ENCODE measurements at places on chromosomes 3 and 15.
A peak's percentile ranks its signal among the peaks of the same experiment; 100 is the strongest.

DNA sequence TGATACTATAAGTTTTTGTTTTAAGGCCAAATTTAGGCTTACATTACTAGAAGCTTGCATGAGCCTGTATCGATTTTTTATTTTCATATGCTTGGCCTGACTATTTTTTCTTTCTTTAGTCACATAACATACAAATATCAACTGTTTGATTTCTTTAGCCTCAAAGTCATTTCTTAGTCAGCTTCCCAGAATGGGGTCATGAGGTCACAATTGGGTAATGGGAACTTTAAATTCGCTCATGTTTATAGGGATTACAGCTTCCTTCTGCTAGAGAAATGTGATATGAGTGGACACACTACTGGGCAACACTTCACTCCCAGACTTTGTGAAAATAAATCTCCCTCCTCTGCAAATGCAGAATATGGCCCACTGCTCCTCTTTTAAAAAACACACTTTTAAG is 9.1 kb upstream of the TIPARP start:
- H3K4me3 ChIP-seq, result no peak overlapping the region
- H3K4me1 ChIP-seq, result peaks cover 55% of the 10 kb centered on the region
- H3K27ac ChIP-seq, result peak overlapping the region; percentile 97
- H3K36me3 ChIP-seq, result no peaks in the 10 kb centered on the region
- no peak for DNase-seq

- H3K27me3 ChIP-seq, result no peaks in the 10 kb centered on the region
- H3K4me1 ChIP-seq, result no peaks in the 10 kb centered on the region
- H3K36me3 ChIP-seq, result no peaks in the 10 kb centered on the region
- no peak for DNase-seq
Measured at GRCh38 chr15:92197746-92198145, 195.9 kb upstream of the ST8SIA2 start.

- no peaks in the 10 kb centered on the region for H3K27me3 ChIP-seq
- no peak overlapping the region for H3K27ac ChIP-seq
- no peak for DNase-seq
- no peak overlapping the region for H3K4me3 ChIP-seq
- no peaks in the 10 kb centered on the region for H3K4me1 ChIP-seq
- no peaks in the 10 kb centered on the region for H3K36me3 ChIP-seq
Measured at GRCh38 chr3:24351779-24352469, 142.7 kb downstream of the THRB start.

GRCh38 chr15:60255390-60255789 is 142.4 kb downstream of the ANXA2 start:
- no peaks in the 10 kb centered on the region for H3K4me1 ChIP-seq
- no peaks in the 10 kb centered on the region for H3K27me3 ChIP-seq
- H3K27ac ChIP-seq, result no peak overlapping the region
- H3K36me3 ChIP-seq, result no peaks in the 10 kb centered on the region
- H3K4me3 ChIP-seq, result no peak overlapping the region

- no peaks in the 10 kb centered on the region for H3K36me3 ChIP-seq
- H3K27me3 ChIP-seq, result no peaks in the 10 kb centered on the region
- no peak for DNase-seq
- H3K4me1 ChIP-seq, result peaks cover 10% of the 10 kb centered on the region
- no peak overlapping the region for H3K27ac ChIP-seq
- H3K4me3 ChIP-seq, result no peak overlapping the region
Measured at GRCh38 chr3:46748170-46748569, 30.5 kb upstream of the PRSS50 start.

DNA sequence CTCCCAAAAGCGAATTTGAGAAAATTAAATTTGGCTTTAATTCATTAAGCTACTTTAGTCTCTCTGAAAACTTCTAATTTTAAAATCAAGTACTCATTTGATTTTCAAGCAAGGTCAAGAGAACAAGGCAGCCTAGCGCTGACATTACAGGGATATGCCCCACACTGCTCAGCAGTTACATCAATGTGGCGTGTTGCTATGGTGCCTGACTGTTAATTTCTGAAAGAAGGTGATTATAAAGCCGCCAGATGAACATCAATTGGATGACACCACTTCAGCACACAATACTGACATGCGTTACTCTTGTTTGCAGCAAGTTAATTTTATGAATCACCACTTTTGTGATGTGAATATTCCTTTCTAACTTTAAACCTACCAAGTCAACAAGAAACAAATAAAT is 284.4 kb downstream of the FOXP1 start:
- no peaks in the 10 kb centered on the region for H3K36me3 ChIP-seq
- no peak overlapping the region for H3K4me3 ChIP-seq
- H3K4me1 ChIP-seq, result no peaks in the 10 kb centered on the region
- no peak for DNase-seq

GRCh38 chr15:29008846-29009245 is 123.1 kb downstream of the APBA2 start:
- H3K27ac ChIP-seq, result no peak overlapping the region
- H3K4me3 ChIP-seq, result no peak overlapping the region
- no peaks in the 10 kb centered on the region for H3K27me3 ChIP-seq
- DNase-seq, result no peak
- no peaks in the 10 kb centered on the region for H3K36me3 ChIP-seq
- no peaks in the 10 kb centered on the region for H3K4me1 ChIP-seq

DNA sequence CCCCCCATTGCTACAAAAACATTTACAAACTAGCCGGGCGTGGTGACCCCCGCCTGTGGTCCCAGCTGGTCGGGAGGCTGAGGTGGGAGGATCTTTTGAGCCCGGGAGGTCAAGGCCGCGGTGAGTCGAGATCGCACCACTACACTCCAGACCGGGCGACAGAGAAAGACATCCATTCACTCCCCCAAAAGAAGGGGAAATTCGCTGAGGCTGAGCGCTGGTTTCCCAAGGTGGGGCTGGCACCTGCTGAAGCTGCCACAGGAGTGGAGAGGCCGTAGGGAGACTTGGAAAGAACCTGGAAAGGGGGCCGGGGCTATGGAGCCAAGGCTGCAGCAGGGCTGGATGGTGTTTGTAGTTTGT is 732 bp upstream of the CRTC3 start:
- peak overlapping the region; percentile 71 for H3K4me3 ChIP-seq
- H3K27ac ChIP-seq, result peak overlapping the region; percentile 84
- H3K4me1 ChIP-seq, result peaks cover 10% of the 10 kb centered on the region

DNA sequence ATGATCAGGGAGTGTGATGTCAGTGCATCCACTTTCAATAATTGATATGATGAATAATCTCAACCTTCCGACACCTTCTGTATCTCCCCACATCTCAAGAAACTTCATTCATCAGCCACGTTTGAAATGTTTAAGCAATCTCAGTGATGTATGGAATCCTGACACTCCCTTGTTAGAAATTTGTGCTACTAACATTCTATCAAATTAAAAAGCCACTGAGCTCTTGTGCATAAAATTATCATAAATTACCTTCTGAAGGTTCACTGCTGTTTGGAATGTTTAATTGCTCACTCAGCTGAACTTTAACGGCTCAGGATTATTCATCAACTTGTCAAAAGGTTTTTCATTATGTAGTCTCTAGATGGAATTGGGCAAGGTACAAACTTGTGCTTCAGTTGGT is 108.4 kb upstream of the DPH6 start:
- H3K27me3 ChIP-seq, result no peaks in the 10 kb centered on the region
- no peak overlapping the region for H3K27ac ChIP-seq
- no peaks in the 10 kb centered on the region for H3K4me1 ChIP-seq
